ENCODE measurements at places on chromosomes 6 and 20.

DNA sequence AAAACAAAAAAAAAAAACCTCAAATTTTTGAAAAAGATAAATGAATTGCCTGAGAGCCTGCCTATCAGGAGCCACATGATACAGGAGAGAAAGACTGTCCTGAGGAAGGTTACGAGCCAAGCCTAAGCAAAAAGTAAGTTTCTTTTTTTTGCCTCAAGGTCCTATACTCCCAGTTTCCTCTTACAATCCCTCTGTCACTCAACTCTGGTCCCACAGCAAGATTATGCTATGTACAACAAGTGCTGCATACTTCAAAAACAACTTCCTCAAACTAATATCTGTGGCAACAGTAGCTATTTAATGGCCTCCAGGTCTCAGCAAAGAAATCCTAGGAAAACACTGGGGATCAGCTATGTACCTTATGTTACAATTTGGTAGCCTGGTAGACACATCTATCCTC is 46.8 kb downstream of the PLN start:
- ATAC-seq = no peak

- no peak for ATAC-seq
Observed at GRCh38 chr6:110609101-110609500, 132.7 kb upstream of the SLC22A16 start.

- ATAC-seq = no peak
Observed at GRCh38 chr6:164897523-164898235, 411.7 kb downstream of the C6orf118 start.

GRCh38 chr6:84625506-84625905 is 138.9 kb downstream of the TBX18 start:
- ATAC-seq = peak; percentile 61

GRCh38 chr6:139824864-139825263 is 450.4 kb upstream of the CITED2 start:
- ATAC-seq = no peak

DNA sequence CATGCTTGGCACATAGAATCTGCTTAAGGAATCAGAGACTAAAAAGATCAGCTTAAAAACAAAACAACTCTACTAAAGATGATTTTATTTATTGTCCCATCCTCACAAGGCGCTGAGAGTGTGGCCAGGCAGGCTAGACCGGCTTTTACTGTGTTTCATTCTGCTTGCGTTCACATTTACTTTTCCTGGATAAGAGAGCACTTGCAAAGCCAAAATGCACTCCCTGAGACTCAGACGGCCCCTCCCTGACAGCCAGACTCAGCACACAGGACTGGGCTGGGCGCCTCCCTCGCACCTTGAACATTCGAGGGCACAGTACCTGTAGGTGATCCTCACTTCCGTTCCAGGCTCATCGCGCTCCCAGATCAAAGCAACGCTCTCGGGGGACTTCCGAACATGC is 10.2 kb downstream of the ACSS1 start:
- no peak for ATAC-seq
